Stimulated activated CD4-positive, alpha-beta T cell treated with anti-CD3 and anti-CD28 coated beads, Interleukin-15, amount 100 ng/mL, for 1 hour (primary cell): ENCODE measurements at places on chromosomes 2 and 18.

DNA sequence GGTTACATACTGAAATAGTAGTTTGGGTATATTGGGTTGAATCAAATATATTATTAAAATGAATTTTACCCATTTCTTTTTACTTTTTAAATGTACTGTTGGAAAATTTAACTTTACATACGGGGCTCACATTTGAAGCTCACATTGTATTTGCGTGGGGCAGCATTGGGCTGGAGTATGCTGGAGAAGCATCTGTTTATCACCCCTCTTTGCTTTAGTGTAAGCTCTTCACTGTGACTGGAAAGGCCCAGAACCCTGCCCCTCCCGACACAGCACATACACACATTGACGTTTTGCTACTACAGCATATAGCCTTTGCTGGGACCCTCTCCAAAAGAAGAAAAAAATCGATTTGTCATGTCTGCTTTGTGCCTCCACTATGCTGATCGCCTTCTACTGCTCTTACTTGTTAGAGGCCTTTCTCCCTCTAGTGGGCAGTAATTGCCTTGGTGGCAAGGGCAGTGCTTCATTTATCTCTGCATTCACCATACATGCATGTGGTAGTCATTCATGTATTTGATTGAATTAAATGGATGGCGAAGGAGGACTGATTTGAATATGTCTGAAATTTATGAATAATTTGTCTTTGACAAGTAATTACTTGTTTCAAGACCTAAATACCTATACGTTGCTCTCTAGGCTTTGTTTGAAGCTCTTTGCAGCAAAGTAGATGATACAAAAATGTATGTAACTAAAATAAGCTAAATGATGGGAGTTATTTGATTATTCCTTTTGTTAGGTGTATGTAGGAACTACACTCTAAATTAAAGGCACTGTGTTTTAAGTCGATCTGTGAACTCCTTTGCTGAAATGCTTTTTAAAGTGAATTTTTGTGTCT is 37.4 kb downstream of the VAPA start:
- DNase-seq: no peak

DNA sequence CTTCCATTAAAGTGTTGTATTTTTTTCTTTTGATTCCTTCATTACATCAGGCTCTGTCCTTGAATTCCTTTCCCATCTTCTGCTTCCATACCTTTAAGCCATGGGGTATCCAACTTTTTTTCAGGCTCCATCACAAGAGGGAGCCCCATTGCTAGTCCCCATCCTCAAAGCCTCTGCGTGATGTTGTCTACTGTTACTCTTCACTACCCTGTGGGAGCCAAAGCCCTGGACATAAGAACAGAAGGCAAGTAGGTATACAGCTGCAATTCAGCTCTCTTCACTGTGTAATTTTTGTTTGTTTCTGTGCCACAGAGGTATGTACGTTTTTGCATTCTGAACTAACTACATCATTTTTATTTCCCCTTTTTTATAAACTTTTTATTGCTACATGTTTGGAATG is 36.6 kb upstream of the CCNYL1 start:
- no peak for DNase-seq

DNA sequence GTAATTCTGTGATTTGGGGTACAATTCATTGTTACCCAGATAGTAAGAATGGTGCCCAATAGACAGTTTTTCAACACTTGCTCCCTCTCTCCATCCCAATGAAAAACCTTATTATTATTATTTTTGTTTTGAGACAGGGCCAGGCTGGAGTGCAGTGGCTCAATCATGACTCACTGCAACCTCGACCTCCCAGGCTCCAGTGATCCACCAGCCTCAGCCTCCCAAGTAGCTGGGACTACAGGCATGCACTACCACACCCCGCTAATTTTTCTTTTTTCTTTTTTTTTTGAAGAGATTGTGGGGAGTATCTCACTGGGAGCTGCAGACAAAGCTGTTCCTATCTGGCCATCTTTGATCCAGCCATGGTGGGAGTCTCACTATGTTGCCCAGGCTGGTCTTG is 7.2 kb downstream of the TGFA start:
- no peak for DNase-seq

DNA sequence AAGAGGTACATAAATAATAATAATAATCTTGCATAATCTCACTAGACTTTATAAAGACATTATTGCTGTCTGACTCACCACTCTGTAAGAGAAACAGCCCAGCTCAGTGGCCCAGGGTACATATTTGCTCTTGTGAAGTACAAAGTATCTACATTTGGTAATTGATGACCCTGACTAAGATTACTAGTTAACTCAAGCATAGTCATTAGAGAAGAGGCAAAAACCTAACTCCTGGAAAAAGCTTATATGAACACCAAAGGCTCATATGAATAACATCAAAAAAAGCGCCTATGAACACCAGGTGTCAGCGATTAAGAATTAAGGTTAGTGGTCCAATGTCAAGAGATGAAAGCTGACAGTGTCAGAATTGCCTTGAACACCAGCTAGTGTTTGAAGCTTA is 38.4 kb downstream of the RAD51AP2 start:
- no peak for DNase-seq

DNA sequence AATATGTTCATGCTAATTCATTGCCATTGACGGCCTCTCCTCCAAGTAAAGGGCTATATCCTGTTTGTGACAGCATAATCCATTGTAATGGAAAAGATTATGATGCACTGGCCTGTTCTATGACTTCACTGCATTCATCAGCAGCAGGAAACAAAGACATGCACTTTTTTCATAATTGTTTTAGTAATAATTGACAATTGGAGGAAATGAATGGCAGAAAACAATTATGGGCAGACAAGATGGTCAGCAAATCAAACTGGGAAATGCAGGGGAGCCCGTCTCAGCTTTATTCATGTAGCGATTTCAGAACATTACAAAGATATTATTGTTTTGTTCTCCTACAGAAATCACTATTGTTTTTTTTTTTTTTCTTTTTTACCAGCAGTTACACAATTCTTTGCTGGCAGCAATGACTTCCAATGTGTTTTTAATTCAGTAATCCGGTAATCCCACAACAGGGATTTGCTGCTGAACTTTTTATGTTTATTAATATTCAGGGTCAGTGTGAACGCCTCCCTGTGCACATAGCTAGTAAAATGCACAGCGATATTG is 33.8 kb upstream of the RASGRP3 start:
- no peak for DNase-seq

DNA sequence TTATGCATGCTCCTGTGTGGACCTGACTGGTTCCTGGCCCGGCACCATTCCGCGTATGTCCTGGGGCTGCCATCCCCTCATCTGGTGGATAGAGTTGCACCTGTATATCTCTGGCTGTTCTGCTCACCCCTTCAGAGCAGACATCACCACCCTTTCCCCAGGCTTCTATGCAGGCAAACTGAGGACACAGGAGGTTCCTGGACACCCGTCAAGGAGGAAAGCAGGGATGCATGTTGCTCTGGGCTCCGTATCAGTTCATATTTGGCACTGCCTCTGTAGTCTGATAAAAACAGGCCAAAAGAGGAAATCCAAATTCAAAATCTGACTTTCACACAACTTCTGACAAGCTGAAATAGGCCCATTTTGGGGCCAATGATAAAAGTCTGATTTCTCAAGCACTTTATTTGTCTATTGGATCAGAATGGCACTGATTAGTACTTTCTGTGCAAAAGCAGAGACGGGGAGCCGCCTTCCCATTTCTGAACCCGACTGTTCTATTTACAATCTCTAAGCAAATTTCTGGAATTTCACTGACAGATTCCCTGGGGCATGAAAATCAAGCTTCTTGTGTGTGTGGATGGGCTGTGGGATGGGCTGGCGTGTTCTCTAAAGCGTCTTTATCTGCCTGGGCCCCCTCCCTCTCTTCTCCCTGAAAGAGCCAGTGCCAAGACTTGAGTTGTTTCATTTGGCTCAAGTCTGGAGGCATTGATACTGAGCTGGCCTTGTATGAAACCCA is 96.9 kb downstream of the SETBP1 start:
- DNase-seq: no peak

GRCh38 chr18:59851784-59852399 is 47.9 kb upstream of the PMAIP1 start:
- DNase-seq: no peak

DNA sequence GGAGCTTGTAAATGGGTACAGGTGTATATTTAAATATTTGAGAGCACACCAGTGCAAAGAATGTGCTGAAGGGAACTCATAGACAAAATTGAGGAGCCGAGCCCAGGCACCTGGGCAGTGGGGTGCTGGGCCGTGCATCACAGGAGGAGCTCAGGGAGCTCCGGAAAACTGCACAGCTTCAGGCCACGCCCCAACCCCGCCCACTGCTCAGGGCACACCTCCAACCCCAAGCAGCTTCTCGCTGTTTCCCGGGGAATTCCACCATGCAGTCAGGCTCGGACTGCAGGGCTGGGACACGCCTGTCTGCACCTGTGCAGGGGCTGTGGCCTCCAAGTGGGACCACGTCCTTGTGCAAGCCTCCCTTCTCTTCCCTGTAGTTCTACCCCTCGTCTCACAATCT is 243.0 kb downstream of the HDAC4 start:
- no peak for DNase-seq

GRCh38 chr2:224444021-224444420 is 42.1 kb upstream of the FAM124B start:
- no peak for DNase-seq

- no peak for DNase-seq
Measured at GRCh38 chr2:73961823-73962615, 22.7 kb upstream of the TET3 start.

GRCh38 chr2:220966636-220967035 is 605.5 kb downstream of the EPHA4 start:
- DNase-seq: no peak

GRCh38 chr2:9558948-9559381 is 3.3 kb upstream of the ADAM17 start:
- no peak for DNase-seq

- no peak for DNase-seq
Measured at GRCh38 chr2:59779571-59779970, 773.9 kb downstream of the BCL11A start.

DNA sequence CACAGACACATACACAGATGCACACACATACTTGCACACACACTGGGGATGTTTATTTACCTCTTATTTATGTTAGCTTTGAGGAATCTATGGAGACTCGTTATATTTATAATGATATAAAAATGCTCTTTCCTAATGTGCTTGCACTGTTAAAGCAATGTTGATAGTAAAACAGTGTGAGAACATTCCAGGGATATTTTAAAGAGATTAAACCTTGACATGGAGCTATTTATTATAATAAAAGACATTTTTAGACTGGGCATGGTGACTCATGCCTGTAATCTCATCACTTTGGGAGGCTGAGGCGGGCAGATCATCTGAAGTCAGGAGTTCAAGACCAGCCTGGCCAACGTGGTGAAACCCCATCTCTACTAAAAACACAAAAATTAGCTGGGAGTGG is 557.3 kb upstream of the ZNF804A start:
- no peak for DNase-seq

- no peak for DNase-seq
Measured at GRCh38 chr2:30688956-30689401, 118.3 kb downstream of the CAPN13 start.

DNA sequence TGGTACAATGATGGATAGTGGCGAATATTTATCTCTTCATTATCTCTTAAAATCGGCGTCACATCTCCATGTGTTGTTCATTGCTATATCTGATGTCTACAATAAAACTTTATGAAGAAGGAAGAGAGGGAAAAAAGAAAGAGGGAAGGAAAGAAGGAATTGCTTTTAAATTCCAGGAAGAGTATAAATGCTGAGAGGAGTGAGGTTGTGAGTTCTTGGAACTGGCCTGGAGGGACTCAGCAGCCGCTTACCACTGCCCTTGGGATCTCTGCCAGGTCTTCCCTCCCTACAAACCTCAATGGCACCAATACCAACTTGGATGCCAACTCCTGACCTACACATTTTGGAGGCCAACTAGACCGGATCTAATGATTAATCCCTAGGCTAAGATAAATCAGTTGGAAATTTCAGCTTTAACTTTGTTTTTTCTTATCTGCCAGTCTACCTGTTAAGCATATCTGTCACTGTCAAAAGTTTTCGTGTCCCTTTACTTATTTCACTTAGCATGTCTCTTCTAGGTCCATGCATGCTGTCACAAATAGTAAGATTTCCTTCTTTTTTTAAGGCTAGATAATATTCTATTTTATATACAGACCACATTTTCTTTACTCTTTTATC is 9.8 kb downstream of the SCN9A start:
- no peak for DNase-seq

- DNase-seq: no peak
Measured at GRCh38 chr2:46210063-46210462, 87.1 kb upstream of the EPAS1 start.

DNA sequence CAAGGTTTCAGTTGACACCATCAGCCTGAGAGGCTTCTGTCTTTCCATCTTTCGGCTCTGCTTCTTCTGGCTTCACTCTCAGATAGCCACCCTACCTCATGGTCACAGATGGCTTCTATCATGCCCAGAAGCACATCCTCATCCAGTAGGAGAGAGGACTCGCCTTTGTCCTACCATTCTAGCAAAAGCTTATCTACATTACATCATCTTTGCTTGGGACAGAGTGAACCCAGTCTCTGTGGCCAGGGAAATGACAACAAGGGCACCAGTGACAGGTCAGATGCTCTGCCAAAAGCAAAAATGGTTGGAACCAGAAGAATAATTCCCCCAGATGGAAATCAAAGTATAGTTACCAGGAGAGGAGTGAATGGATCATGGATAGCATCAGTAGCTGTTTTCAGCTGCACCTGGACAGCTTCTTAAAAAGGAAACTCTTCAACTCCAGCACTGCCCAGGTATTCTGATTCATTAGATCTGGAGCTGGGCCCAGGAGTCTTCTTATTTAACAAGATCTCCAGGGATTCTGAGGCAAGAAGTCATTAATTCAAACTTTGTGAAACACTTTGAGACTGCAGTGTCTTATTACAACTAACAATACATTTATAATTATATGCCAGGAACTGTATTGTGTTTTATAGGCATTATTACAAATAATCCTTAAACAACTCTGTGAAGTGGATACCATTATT is 257.7 kb upstream of the UBE2E3 start:
- DNase-seq: no peak

- DNase-seq: no peak
Measured at GRCh38 chr2:73614997-73615396, 27.2 kb downstream of the NAT8 start.

GRCh38 chr2:191691016-191691735 is 13.2 kb downstream of the NABP1 start:
- DNase-seq: no peak

DNA sequence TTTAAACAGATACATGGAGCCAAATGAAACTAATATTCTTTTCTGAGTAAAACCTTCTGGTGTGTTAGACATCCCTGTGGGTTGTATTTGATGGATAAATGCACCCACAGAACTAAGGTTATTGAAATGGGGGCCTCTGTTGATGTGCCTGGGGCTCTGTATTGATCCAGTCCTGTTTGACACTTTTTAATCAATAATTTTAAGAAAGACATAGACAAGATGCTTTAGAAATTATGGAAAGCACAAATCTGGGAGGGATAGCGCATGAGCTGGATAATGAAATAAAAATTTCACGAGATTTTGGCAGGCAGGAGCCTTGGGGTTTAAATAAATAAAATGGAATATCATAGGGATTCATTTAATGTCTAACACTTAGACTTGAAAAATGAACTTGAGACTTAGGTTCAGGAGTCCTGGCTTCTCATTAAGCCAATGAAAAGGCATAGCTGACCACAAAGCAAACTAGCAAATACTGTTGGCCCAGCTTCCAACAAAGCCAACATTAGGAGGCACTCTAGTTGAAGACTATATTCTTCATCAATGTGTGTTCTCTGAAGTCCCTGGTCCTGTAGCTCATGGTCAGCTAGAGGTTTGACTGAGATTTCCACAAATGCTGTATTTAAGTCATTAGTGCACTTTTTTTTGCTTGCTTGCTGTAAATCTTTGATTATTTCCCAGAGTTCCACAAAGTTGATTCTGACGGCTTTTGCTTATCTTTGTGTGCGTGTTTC is 64.2 kb upstream of the SH3RF3 start:
- DNase-seq: no peak
